ENCODE measurements at places on chromosomes 13 and 19. TPM values are rescaled to one million over a fixed set of nuclear protein-coding genes. Genes with fewer than 3 reads are reported as not detected.

DNA sequence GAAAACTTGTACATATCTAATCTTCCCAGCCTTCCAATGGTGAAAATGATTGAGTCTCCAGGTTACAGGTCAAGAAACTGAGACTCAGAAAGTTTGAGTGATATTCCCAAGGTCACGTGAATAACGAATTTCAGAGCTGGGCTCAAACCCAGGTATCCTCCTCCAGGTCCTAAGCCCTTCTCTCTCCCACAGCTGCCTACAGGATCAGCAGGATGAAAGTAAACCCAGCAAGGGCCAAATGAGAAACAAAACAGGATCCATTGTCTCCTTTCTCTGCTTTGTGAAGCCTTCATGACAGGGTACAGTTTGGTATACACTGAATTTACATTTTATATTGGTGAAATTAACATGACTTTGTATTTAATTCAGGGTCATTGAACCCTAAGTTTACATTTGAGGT lies 208.1 kb downstream of the RBM26 start:
- DNase-seq, result no peak
- H3K36me3 ChIP-seq, result no peaks in the 10 kb centered on the region
- no peak overlapping the region for H3K27ac ChIP-seq

DNA sequence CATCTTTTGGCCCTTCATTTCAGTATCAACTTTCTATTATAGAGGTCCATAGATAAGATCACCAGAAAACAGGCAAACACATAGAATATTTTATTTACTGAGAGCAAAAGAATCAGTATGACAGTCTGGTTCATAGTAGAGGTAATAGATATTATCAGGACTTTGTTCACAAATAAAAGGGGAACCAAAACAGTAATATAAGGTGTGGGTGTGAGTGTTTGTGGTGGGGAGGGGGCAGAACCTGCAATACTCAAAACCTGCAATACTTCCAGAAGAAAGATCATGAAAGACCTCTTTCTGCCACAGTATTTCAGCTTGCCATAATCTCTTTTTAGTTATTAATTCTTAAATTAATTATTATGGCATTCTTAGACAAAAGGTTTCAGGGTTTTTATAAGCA lies 578.7 kb upstream of the SLITRK1 start:
- no peaks in the 10 kb centered on the region for H3K36me3 ChIP-seq
- no peak overlapping the region for H3K27ac ChIP-seq
- H3K4me3 ChIP-seq, result no peak overlapping the region
- no peaks in the 10 kb centered on the region for H3K4me1 ChIP-seq

- no peaks in the 10 kb centered on the region for H3K4me1 ChIP-seq
- no peaks in the 10 kb centered on the region for H3K36me3 ChIP-seq
- no peaks in the 10 kb centered on the region for H3K27me3 ChIP-seq
These were observed 26.5 kb upstream of the LSM14A start for GRCh38 chr19:34145741-34146202.

GRCh38 chr19:10670876-10671804 lies 17.0 kb downstream of the ILF3 start:
- H3K27me3 ChIP-seq, result no peaks in the 10 kb centered on the region
- no peak for DNase-seq
- H3K36me3 ChIP-seq, result peaks cover 13% of the 10 kb centered on the region
- peaks cover 11% of the 10 kb centered on the region for H3K4me1 ChIP-seq

DNA sequence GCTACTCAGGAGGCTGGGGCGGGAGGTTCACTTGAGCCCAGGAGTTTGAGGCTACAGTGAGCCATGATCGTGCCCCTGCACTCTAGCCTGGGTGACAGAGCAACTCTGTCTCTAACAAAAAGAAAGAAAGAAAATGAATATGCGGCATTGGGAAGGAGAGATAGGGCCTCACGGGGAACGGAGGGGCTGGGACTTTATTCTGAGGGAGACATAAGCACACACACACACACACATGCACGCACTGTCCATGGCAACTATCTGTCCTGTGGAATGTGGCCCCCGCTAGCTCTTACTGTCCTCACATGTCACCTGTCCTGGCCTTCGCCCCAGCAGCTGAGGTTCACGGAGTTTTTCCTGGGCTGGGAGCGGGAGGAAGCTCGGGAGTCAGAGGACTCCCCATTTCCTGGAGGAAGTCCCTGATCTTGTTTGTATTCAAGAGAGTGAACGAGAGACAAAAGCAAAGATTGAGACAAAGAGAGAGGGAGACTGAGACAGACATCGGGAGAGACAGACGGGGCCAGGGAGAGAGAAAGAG lies 654 bp downstream of the STAP2 start:
- no peaks in the 10 kb centered on the region for H3K27me3 ChIP-seq
- H3K4me1 ChIP-seq, result peaks cover 2% of the 10 kb centered on the region
- peak; percentile 31 for DNase-seq
- no peak overlapping the region for H3K27ac ChIP-seq
- peak overlapping the region; percentile 47 for H3K4me3 ChIP-seq

DNA sequence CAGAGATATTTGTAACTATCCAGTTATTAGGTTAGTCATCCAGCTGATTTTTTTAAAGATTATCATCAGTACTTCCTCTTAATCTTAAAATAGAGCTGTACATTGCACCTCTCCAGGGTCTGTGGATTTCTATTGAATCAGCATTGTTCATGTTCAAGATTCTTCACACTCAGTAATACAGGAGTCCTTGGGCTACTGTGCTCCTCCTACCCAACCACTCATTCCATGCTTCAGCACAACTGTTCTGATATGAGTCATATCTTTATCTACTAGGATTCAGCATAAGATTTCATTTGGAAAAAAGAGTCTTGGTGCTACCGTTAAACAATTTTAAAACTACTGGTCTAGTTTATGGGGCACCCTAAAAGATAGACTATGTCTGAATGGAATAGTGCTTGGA lies 357.8 kb downstream of the DCT start:
- peak; percentile 91 for DNase-seq
- no peak overlapping the region for H3K4me3 ChIP-seq
- H3K4me1 ChIP-seq, result no peaks in the 10 kb centered on the region
- H3K27ac ChIP-seq, result no peak overlapping the region
- H3K27me3 ChIP-seq, result no peaks in the 10 kb centered on the region

DNA sequence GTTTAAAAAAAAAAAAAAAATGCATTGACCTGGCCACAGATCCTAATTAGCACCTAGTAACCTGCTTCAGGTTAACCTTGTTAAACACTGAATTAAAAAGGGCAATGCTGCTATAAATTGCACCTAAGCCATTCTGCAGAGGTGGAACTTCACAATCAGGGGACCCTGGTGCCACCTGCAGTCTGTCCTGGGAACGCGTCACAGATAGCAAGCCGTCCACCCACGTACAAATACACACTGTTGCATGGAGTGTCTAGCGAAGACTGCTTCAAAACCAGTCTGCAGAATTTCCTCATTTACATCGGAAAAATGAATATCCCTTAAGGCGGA lies 169.3 kb downstream of the COL4A1 start:
- no peak for DNase-seq
- no peaks in the 10 kb centered on the region for H3K27me3 ChIP-seq
- H3K4me1 ChIP-seq, result peaks cover 4% of the 10 kb centered on the region
- no peaks in the 10 kb centered on the region for H3K36me3 ChIP-seq
- H3K27ac ChIP-seq, result no peak overlapping the region
- H3K4me3 ChIP-seq, result peak overlapping the region; percentile 69

- H3K4me1 ChIP-seq, result peaks cover 3% of the 10 kb centered on the region
- no peak for DNase-seq
- H3K27me3 ChIP-seq, result no peaks in the 10 kb centered on the region
- H3K36me3 ChIP-seq, result peaks cover 12% of the 10 kb centered on the region
These were observed 2.6 kb downstream of the SAFB2 start for GRCh38 chr19:5619946-5620345.

GRCh38 chr13:34671137-34671536 lies 270.9 kb upstream of the NBEA start:
- H3K27ac ChIP-seq, result no peak overlapping the region
- no peaks in the 10 kb centered on the region for H3K36me3 ChIP-seq
- no peak overlapping the region for H3K4me3 ChIP-seq
- H3K27me3 ChIP-seq, result no peaks in the 10 kb centered on the region
- H3K4me1 ChIP-seq, result no peaks in the 10 kb centered on the region
- peak; percentile 53 for DNase-seq

DNA sequence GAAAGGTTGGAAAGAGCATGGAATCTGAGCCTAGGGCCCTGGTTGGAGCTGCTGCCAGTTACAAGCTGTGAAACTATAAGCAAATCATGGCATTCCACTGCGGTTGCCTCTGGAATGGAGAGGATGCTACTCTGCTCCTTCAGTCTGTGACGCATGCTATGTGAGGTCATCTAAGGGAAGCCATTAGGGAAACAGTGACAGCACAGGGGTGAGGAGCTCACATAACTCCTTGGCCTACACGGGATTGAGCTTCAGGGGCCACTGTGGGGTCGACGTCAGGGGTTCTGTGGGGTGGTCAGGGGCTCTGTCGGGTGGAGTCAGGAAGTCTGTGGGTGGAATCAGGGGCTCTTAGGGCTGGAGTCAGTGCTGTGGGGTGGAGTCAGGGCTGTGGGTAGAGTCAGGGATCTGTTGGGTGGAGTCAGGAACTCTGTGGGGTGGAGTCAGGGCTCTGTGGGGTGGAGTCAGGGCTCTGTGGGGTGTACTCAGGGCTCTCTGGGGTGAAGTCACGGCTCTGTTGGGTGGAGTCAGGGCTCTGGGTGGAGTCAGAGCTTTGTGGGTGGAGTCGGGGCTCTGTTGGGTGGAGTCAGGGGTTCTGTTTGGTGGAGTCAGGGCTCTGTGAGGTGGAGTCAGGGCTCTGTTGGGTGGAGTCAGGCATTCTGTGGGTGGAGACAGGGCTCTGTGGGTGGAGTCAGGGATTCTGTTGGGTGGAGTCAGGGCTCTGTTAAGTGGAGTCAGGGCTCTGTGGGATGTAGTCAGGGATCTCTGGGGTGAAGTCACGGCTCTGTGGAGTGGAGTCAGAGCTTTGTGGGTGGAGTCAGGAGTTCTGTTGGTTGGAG lies 35.8 kb upstream of the MEDAG start:
- H3K4me1 ChIP-seq, result peaks cover 56% of the 10 kb centered on the region
- peak overlapping the region; percentile 97 for H3K27ac ChIP-seq
- H3K27me3 ChIP-seq, result no peaks in the 10 kb centered on the region
- peak; percentile 99 for DNase-seq
- no peaks in the 10 kb centered on the region for H3K36me3 ChIP-seq

GRCh38 chr19:13149628-13150186 lies 468 bp downstream of the STX10 start:
- H3K4me3 ChIP-seq, result peak overlapping the region; percentile 75
- H3K36me3 ChIP-seq, result peaks cover 4% of the 10 kb centered on the region
- DNase-seq, result peak; percentile 58
- H3K27me3 ChIP-seq, result no peaks in the 10 kb centered on the region
- H3K27ac ChIP-seq, result peak overlapping the region; percentile 99
- peaks cover 7% of the 10 kb centered on the region for H3K4me1 ChIP-seq

- H3K4me1 ChIP-seq, result no peaks in the 10 kb centered on the region
- H3K36me3 ChIP-seq, result no peaks in the 10 kb centered on the region
- H3K27me3 ChIP-seq, result no peaks in the 10 kb centered on the region
- no peak for DNase-seq
- no peak overlapping the region for H3K4me3 ChIP-seq
- no peak overlapping the region for H3K27ac ChIP-seq
These were observed 1037.9 kb downstream of the EFNB2 start for GRCh38 chr13:105497597-105497996.

DNA sequence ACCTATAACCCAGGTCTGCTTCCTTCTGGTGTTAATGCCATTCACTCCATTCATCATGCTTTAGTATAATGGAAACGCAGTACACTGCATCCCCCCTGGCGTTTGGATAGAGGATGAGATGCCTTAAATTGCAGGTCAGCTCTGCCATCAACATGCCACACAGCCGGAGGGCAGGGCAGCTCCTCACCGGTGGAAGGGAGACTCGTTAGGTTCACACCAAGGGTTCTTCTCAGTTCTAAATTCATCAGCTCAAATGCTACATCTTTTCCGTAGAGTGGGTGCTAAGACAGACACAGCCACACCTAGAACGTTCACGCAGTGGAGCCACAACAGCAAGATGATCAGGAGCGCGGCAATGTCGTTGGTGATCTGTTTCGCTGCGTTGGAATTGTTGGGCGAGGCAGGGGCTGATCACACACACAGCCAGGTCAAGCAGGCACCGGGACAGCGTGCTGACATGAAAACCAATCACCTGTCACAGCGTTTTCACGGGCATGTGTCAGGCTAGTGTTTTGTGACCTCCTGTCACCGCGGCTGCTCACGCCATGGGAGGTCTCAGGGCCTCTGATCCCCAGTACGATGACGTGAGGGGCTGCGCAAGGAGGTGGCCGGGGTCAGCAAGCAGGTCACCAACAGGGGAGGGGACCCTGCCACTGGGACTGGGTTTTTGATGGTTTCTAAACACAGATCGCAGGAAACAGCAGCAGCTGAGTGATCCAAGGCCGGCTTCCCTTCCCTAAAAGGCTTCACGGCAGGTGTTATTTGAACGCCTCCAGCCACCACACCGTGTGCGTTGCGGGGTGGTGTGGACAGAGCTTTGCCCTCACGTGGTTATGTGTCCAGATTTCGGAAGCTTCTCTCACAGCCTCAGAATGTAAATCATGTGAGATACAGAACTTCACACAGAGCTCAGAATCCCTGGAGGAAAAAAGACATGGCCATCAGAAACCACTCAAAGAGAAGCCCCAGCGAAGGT lies 94.3 kb upstream of the IRS2 start:
- no peak overlapping the region for H3K4me3 ChIP-seq
- no peaks in the 10 kb centered on the region for H3K36me3 ChIP-seq
- H3K27me3 ChIP-seq, result no peaks in the 10 kb centered on the region
- DNase-seq, result no peak
- H3K4me1 ChIP-seq, result no peaks in the 10 kb centered on the region
- no peak overlapping the region for H3K27ac ChIP-seq

DNA sequence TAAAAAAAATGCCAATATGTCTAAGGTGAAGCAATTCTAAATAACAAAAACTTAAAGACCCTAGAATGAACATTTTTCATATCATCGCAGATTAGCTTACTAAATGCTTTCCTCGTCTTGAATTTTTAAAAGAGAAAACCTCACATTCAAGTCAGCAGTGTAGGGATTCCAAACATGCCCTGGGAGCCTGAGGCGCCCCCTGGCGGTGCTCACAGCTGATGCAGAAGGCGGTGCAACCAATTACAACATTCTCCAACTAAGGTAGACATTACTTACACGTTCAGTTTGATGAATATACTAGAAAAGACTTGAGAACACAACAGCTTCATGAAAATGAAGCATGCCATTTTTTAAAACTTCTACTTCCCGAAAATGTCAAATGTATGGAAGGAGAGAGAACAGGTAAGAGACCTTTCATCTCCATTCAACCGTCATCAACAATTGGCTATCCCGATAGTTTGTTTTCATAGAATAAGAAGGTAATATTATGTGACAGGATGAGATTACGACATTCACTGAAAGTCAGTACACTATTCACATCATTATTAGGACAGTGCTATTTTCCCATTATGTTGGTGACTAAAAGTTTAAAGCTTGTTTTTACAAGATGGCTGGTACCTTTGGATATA lies 304.4 kb downstream of the DCLK1 start:
- H3K4me1 ChIP-seq, result no peaks in the 10 kb centered on the region
- no peak for DNase-seq
- no peaks in the 10 kb centered on the region for H3K27me3 ChIP-seq
- H3K27ac ChIP-seq, result no peak overlapping the region
- H3K4me3 ChIP-seq, result no peak overlapping the region

- H3K4me3 ChIP-seq, result no peak overlapping the region
- H3K27me3 ChIP-seq, result no peaks in the 10 kb centered on the region
- no peaks in the 10 kb centered on the region for H3K4me1 ChIP-seq
- no peak for DNase-seq
These were observed 244.6 kb upstream of the SGCG start for GRCh38 chr13:22936228-22936627.

MEIS3 gene
- total RNA-seq, result 57.8 TPM

SIGLEC8 gene
- total RNA-seq, result not detected

MRPL54 gene
- 45.4 TPM for total RNA-seq

PTGER1 gene
- total RNA-seq, result 9.7 TPM

ZNF543 gene
- 10.5 TPM for total RNA-seq

AZU1 gene
- 0.17 TPM for total RNA-seq

PRKD2 gene
- total RNA-seq, result 8.2 TPM

KEAP1 gene
- 103 TPM for total RNA-seq

SELENOV gene
- not detected for total RNA-seq

EFNB2 gene
- 13.5 TPM for total RNA-seq

Measured in fibroblast of lung (primary cell).